Germinal center (tissue), 1 donor: ENCODE measurements at places on chromosomes 1 and 21.

DNA sequence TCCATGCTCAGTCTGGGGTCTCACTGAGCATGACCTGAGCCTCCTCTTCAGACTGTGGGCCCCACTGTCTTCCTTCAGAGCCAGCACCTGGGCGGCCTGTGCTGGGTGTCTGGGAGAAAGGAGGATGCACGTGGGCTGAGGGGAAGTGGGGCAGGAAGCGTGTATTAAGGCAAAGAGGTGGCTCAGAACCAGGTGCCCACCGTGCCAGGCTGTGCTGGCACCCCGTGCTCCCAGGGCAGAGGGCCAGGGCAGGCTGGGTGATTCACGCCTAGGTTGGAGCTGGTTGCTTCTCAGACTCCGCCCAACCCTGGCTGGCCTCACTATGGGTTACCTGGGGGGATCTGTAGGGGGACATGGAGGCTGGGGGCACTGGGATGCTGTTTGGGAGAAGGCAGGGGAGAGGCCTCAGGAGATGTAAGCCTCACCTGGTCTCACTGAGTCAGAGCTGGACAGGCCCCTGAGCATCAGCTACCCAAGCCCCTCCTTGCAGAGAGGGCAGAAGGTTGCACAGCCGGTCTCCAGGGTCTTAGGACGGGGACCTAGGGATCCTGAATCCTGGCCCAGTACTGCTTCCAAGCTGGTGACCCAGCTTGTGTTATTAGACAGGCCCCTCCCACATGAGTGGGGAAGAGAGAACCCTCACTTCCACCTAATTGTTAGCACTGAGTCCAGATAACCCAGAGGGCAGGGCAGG lies 18.6 kb upstream of the PADI1 start:
- no peak for DNase-seq

DNA sequence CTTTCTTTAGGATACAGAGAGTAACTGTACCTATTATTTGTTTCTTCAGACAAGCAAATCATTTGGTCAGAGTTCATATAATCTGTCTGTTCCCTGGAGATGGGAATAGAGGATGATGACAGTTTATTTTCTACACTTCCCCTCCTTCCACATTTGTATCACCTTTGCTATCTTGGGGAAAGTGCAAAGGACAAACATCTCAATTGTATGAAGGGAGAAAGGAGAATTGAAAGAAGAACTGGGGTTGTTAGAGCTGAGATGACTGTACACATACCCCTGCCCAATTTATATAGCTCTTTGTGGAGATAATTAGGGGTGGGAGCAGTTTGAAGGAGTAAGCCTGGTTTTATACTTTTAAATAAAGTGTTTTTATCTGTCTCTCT lies 14.0 kb downstream of the POLR3GL start:
- no peak for DNase-seq

DNA sequence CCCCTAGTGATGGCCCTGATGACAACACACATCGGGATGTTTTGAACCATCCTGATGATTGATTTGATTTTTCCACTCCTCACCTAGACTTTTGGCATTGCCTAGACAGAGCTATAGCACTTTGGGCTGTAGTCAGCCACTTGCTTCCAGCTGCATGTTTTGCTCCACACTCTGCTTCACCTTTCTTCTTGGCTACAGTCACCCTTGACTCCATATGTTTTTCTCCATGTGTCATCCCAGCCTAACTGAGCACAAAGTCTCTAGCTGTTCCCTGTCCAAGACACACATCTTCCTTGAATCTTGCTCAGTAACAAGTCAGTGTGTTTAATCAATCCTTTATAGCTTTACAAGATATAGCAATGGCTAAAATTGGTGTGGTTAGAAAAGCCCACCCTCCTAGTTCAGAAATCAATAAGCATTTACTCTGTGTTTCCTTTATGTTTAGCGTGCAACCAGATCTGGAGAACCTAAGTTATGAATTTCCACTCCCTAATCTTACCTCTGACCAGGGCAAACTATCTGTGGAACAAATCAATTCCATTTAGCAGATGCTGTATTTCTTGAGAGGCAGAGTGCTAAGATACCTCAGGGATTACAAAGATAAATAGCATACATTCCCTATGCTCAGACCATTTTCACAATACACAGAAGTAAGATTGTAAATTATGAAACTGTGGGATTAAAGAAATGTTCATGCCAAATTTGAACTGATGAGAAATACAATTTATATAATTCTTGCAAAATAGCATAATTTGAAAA lies 98.4 kb upstream of the LYPLAL1 start:
- DNase-seq = no peak

DNA sequence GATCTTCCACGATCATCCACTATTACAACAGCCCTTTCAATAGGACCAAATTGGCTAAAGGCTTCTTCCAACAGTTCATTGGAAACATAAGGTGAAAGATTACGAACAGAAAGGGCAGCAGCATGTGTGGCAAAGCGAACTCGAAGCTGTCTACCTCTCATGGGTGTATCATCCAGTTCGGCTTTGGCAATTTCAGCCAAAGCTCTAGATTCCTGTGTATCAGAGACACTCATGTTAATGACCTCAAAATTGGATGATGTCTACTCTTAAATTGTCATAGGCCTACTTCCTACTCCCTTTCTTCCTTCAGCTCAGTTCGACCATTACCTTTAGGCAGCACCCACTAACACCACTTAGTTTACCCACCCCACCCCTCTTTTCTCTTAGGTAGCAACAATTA lies 2.2 kb downstream of the SFPQ start:
- DNase-seq = no peak

DNA sequence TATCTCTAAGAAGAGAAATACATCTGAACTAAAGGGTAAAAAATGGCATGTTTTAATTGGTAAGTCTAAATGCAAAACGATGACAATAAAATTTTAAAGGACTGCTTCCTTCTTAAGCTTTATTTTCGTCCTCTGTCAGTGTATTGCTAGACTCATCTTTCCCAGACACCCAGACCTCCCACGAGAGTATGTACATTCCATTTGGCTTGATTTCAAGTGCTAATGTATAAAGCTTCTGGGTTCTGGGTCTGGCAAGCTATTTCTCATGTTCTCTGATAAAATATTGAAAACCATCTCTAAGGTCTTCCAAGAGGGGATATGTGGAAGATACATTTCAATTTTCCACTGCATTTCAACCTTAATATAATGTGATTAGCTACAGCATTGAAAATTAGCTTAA lies 24.6 kb upstream of the SLC2A1 start:
- DNase-seq = no peak

DNA sequence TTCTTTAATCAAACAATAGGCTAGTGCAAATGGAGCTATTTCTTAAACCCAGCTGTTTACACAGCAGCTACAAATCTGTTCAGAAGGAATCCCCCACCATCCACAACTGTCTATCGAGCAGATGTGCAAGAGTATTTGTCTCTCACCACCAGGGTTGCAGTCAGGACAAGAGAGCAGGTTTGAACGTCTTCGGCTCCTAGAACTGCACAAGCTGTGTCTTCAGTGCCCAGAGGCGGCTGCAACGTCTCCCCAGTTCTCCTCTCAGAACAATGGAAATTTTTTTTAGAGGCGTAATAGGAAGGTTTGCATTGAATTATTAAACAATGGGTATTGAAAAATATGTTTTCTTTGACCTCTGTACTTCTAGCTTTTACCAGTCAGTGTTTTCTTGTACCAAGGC lies 7.3 kb downstream of the OVAAL start:
- no peak for DNase-seq
